ENCODE measurements at places on chromosomes 3 and 15. TPM values are rescaled to one million over a fixed set of nuclear protein-coding genes. Genes with fewer than 3 reads are reported as not detected.

PAQR9 gene
- total RNA-seq, result not detected

MUSTN1 gene
- 1.8 TPM for total RNA-seq

SPTBN5 gene
- 4.9 TPM for total RNA-seq

EBLN2 gene
- 1.4 TPM for total RNA-seq

ANKRD63 gene
- total RNA-seq, result not detected

TLR9 gene
- total RNA-seq, result not detected

KBTBD13 gene
- total RNA-seq, result not detected

- DNase-seq, result peak; percentile 49
Observed at GRCh38 chr3:87792534-87793336, 266.1 kb downstream of the CGGBP1 start.

DNA sequence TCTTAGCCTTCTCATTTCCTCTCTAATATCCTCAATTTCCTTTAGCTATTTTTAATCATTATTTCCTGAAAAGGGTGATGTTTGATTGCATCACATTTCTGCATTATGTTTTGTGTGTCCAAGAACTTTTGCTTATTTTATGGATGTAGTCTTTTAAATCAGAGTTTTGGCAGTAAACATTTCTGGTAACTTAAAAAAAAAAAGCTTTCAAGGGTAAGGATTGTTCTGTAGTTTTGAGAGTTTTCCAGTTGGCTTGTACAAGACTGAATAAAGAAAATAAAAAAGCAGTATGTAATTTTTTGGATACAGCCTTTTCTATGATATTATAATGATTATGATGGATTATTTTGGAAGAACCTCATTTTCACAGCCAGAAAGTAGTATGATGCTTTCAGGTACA lies 99.4 kb downstream of the DHX36 start:
- no peak for DNase-seq

DNA sequence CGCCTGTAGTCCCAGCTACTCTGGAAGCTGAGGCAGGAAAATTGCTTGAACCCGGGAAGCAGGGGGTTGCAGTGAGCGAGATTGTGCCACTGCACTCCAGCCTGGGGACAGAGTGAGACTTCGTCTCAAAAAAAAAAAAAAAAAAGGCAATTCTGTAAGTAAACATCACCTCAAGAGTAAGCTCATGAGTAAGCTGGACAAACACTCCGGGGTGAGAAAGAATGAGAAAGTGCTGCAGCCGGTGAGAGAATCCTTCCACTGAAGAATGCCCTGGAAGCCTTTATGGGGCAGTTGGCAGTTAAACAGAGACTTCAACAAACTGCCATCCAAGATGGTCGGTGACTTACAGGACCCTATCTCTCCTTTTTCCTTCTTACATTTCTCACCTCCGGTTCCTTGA lies 47.5 kb downstream of the FEZF2 start:
- no peak for DNase-seq

DNA sequence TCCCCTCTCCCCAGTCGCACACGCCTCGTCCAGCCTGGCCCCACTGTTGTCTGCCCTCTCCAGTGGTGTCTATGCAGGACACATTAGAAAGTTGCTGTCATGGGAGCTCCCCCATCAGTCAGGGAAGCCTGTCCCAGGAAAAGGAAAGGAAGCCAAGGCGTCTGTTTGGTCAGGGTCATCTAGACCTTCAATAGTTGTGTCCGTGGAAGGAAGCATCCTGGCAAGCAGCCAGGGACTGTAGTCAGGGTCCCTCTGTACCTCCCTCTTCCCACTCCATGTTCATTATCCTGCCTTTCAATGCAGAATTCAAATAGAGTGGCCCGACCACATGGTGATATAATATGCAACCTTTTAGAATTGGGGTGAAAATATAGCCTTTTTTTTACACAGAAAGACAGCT lies 60.7 kb upstream of the RAB6B start:
- no peak for DNase-seq

DNA sequence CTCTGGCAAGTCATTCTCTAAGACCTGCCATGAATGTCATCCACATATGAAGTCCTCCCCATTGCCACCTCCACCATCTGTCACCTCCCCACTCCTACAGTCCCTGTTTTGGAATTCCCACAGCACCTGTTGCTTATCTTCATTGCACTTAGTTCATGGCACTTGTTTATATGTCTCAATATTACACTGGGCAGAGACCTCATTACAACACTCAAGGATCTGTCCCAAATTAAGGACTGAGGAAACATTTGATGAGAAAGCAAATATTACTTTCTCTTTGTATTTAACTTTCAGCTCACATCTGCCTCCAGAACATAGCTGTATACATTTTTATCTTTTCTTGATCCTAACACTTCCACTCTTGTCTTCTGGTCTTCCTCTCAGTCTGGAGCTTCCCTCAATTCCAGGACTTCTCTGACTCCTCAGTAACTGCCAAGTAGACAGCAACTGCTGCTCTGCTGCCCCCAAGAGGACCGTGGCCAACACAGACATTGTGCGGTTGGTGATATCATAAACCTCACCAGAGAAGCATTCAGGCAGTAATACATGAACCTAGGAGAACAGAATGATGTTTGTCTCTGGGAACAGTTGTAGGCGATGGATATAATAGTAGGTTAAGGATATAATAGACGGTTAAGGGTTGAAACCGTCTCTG lies 45.0 kb upstream of the FGF12 start:
- peak; percentile 59 for DNase-seq

DNA sequence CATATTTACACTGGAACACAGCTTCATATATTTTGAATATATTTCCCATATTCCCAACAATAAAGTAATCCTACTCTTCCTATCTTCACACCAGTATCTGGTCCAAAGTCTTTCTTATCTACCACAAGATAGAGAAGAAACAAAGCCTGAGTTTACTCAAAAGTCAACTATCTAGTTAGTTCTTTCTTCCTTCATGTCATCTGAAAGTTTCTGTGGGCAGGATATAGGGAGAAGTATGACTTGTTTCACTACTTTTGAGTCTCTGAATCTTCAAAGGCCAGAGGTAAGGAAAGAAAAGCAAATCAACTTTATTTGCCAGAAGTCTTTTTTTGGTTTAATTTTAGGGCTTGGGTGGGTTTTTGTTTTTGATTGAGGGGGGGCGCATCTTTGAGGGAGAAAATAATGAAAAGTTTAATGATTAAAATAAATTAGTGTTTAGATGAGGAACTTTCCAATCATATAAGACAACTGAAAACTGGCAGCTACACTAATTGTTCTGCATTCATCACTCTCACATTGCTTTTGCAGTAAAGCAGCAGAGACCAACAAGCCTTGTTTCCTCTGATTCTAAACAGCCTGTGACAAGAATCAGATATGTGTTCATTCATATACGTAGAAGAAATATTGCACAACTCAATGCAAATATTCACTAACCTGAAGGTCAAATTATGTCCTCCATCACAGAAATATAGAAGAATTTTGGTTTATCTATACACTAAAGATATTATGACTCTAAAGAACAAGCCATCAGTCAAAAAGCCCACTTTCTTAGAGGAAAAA lies 421.4 kb downstream of the SHQ1 start:
- no peak for DNase-seq

GRCh38 chr15:80778621-80778963 lies 578 bp upstream of the CEMIP start:
- DNase-seq, result no peak

DNA sequence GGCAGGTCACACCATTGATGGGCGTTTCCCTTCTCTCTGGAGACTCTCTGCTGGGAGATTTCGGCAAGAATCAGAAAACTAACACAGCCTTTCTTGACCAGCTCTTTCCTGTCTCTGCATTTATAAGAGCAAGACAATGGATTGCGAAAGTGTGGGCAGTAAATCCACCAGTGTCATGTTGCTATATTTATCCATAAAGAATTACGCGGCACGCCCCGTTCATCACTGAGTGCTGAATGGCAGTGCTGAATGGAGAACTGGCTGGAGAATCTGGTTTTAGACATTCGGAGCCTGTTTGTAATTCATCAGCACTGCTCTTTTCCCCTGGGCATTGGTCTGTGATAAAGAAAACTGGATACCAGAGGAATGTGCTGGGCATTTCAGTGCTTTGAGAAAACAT lies 2.0 kb upstream of the CEMIP start:
- peak; percentile 41 for DNase-seq

DNA sequence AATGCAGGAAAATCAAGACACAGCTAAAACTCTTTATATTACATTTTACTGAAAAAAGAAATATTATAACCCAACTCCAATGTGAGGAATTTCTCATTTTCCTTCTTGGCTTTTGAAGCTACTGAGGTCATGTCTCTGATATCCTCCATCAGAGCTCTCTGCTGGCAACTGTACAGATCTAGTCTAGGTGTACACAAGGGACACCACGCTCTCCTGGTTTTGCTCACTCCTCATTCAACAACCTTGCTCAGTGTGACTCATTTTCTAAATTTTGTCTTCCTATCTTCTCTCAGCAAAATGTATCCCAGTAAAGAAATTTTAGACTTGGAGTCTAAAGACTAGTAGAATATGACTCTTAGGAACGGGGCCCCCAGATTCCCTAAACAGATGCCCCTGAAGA lies 144.3 kb downstream of the KCNMB2 start:
- DNase-seq, result no peak

DNA sequence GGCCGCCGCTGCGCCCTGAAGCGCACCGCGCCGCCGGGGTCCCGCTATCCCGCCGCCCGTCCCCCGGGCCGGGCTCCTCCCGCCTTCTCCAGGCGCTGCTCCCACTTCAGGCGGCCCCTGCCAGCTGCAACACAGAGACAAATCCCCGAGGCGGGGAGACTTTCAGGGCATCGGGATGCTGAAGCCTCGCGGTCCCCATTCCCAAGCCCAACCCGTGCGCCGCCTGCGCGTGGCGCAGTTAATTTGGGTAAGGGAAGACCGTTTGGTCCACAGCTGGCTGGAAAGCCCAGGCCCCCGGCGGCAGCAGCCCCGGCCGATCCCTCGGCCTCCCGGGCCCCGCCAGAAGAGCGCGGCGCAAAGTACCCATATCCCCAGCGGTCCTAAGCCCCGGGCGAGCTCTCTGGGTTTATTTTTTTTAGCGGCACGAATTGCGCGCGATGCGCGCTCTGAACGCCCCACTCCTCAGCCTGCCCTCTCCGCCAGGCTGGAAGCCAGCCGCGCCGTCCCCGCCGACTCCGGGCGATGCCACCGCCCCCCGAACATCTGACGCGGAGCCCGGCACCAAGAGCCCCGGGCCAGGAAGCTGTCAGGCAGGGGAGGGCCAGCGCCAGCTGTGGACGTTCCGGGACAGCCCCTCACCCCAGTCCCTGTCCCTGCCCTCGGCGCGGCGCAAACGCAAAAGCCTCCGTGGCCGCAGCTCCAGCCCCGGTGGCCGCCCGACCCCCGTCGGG lies 517 bp downstream of the FBN1 start:
- DNase-seq, result no peak

DNA sequence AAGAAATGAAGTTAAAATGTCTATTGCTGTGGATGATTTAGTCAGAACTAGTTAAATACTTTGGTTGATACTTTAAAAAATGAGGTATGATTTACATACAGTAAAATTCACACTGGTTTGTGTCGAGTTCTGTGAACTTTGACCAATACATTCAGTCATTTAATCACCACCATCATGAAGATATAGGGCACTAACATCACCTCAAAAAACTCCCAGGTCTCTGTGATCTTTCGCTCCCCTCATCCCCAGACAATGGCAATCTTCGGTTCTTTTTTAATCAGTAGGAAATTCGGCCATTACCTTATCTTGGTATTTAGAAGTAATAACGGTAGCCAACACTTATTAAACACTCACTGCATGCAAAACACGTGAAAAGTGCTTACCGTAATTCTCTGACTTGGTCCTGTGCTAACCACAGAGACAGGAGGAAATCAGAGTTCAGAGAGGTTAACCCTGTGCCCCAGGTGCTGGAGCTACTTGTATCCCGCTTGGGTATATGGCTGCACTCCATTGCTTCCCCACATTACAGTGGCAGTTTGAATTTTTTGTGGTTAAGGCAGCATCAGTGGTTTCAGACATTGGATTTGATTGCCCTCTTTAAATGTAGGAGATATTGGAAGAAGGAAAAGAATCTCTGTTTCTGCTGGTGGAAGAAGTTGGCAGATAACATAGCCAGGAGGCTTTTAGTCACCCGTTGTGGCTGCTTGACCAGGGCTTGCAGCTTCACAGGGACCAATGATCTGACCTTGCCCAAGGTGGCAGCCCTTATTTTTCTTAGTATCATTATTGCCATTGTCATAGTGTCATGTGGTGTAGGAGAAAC lies 4.2 kb downstream of the PLCL2 start:
- no peak for DNase-seq

- no peak for DNase-seq
Observed at GRCh38 chr3:134603480-134603879, 47.3 kb downstream of the KY start.

GRCh38 chr3:69871251-69871650 lies 128.3 kb upstream of the SAMMSON start:
- no peak for DNase-seq

- no peak for DNase-seq
Observed at GRCh38 chr3:184166671-184167070, 8.0 kb upstream of the AP2M1 start.

DNA sequence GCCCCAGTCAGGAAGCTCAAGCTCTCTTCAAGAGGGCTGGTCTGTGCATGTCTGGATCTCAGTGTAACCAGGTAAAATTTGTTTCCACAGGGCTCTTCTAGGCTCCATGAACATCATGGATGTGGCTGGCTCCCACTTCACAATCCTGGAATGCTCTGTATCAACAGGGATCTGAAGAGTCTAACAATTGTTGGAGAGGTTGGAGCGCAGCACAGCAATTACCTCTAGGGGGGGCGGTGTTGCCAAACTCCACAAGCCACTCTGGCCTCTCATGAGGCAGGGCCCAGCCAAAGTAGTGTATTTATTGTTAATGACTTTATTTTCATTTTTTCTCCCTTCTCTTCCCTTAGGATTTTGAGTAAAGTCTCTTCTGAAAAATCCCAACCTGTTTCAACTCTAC lies 6.1 kb upstream of the EIF2B5 start:
- DNase-seq, result peak; percentile 44

DNA sequence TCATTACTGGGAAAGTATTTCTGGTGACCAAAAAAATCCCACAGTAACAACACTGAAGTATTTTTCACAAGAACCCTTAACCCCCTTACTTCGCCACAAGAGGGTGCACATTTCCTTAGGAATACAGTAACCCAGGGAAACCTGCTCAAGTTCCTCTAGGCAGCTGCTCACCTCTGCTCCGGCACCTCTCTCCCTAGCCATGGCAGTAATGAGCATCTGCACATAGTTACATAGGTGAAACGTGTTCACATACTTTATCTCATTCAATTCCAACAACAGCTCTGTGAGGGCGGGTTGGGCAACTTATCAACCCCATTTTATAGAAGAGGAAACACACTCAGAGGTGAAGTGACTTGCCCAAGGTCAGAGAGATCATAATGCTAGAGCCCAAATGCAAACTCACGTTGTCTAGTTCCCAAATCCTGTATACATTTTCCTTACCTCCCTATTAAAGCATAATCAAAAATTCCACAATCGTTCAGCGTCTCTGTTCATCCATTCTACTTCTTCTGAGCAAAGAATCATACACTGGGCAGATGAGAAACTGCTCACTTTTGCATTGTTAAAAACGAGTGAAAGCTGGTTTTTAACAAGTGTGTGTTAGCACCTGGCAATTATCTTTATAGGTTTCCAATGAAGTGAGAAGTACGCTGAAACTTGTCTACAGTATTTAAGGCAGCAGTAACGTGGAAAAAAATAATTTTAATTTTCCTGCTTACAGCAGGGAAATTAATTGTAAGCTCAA lies 90.7 kb downstream of the IGF2BP2 start:
- DNase-seq, result peak; percentile 89
